ENCODE measurements at places on chromosomes 2 and 18. TPM values are rescaled to one million over a fixed set of nuclear protein-coding genes. Genes with fewer than 3 reads are reported as not detected.

- no peak overlapping the region for H3K27ac ChIP-seq
- no peaks in the 10 kb centered on the region for H3K27me3 ChIP-seq
- no peaks in the 10 kb centered on the region for H3K36me3 ChIP-seq
Measured at GRCh38 chr2:149169656-149170055, 131.2 kb downstream of the LYPD6B start.

DNA sequence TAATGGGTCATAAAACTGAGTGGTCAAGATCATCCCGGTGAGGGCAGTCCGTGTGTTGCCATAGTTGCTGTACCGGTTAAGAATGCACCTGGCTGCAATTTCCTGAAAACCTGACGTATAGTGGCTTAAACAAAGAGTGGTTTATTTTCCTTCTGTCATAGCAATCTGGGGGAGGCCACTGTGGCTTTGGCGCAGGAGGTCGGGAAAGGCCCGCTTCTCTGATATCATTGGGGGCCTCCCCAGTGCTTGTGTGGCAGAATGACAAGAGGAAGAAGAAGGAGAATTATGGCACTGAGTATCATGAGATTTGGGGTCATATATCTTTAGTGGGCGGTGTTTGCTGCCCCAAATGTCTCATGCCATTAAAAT is 4.4 kb downstream of the C2orf92 start:
- no peak overlapping the region for H3K4me3 ChIP-seq
- no peaks in the 10 kb centered on the region for H3K27me3 ChIP-seq
- H3K36me3 ChIP-seq: no peaks in the 10 kb centered on the region
- H3K4me1 ChIP-seq: no peaks in the 10 kb centered on the region
- H3K27ac ChIP-seq: no peak overlapping the region

DNA sequence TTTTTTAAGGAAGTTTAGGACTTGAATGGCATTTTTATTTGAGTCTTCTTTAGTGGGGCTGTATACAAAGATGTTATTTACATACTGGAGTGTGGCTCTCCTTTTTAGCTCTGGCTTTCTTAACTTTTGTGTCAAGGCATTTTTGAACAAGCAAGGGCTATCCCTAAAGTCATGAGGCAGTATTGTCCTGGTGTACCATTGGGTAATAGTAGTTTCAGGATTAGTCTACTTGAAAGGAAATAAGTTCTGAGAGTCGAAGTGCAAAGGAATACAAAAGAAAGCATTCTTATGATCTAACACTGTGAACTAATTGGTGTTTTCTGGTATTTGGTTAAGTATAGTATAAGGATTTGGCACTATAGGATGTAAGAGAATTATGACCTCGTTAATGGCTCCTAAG is 1.9 kb upstream of the CYP27A1 start:
- no peak overlapping the region for H3K27ac ChIP-seq
- no peaks in the 10 kb centered on the region for H3K27me3 ChIP-seq
- no peak for DNase-seq
- no peaks in the 10 kb centered on the region for H3K36me3 ChIP-seq
- no peak overlapping the region for H3K4me3 ChIP-seq

- no peak overlapping the region for H3K4me3 ChIP-seq
- no peaks in the 10 kb centered on the region for H3K4me1 ChIP-seq
- no peak for DNase-seq
- no peaks in the 10 kb centered on the region for H3K36me3 ChIP-seq
Measured at GRCh38 chr18:6013171-6013810, 118.0 kb upstream of the TMEM200C start.

DNA sequence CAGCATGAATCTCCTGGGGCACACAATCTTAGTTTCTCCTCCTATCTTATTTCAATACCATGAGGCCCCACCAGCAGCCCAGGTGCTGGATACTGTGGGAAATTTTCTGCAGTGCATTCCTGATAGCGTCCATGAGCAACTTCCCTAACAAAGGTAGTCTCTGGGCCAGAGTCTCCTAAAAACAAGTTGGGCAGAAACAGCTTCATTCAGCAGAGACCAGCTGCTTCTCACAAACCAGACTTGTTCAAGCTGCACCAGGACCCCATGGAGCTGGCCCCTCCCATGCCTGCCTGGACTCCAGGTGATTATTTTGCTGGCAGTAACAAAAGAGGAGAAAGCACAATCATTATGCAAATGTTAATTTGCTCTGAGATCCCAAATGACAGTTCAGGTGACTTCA is 31.4 kb downstream of the MYO5B start:
- no peak overlapping the region for H3K4me3 ChIP-seq
- H3K27me3 ChIP-seq: no peaks in the 10 kb centered on the region
- no peak for DNase-seq
- H3K4me1 ChIP-seq: peaks cover 5% of the 10 kb centered on the region
- no peak overlapping the region for H3K27ac ChIP-seq

DNA sequence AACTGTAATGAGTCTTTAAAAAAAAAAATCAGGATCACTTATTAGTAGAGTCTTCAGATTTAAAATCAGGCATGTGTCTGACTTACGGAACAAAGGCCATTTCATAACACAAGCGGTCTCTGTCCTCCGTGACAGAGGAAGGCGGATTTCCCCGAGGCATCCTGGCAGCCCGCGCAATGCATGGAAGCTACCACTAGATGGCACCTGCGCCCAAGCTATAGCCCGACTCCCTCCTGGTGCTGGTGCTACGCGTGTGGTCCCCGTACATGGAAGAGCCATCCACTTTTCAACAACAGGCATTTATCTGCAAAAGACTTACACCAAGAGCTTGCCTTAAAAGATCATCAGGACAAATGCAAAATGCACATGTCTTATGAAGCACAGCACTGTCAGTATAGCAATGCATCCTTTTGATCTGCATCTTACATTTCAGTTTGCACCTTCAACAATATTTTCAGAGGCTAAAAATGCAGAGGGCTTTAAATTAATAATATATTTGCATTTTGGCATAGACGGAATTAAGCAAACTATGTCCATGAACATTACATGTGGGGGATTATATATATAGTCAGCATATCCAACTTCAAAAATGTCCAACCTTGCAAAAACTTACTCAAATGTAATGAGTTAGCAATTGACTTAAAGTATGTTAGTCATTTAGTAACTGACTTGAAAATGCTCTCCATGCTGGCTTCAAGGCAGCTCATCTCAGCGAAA is 96.0 kb downstream of the ZNF516 start:
- H3K27me3 ChIP-seq: no peaks in the 10 kb centered on the region
- peak; percentile 89 for DNase-seq
- no peak overlapping the region for H3K4me3 ChIP-seq
- H3K36me3 ChIP-seq: no peaks in the 10 kb centered on the region

DNA sequence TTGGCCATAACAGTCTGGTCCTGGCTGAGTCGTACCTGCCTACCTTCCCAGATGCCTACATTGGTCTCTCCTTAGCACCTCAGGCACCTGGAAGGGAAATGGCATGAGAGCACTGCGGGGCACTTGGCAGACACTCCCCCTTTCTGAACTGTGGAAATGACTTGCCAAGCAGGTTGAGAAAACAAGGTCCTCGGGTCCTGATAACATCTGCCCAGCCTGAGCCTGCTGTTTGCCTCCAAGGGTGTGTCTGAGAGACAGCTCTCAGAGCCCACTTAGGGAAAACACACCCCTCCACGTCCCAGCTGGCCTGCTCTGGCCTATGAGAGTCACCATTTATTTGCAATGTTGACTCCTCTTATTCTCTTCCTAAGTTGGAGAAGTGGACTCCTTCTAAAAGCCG is 10.5 kb downstream of the FAM110C start:
- no peaks in the 10 kb centered on the region for H3K27me3 ChIP-seq
- no peak for DNase-seq
- no peak overlapping the region for H3K27ac ChIP-seq
- no peaks in the 10 kb centered on the region for H3K36me3 ChIP-seq

- no peak overlapping the region for H3K27ac ChIP-seq
- H3K4me1 ChIP-seq: no peaks in the 10 kb centered on the region
- no peaks in the 10 kb centered on the region for H3K27me3 ChIP-seq
- DNase-seq: no peak
- no peak overlapping the region for H3K4me3 ChIP-seq
Measured at GRCh38 chr18:49520661-49521145, 33.7 kb upstream of the C18orf32 start.

GRCh38 chr18:74532511-74533025 is 1.7 kb upstream of the CNDP1 start:
- H3K4me1 ChIP-seq: no peaks in the 10 kb centered on the region
- no peaks in the 10 kb centered on the region for H3K36me3 ChIP-seq
- no peak overlapping the region for H3K27ac ChIP-seq
- no peak for DNase-seq

GRCh38 chr2:101558740-101559525 is 84.0 kb upstream of the RFX8 start:
- no peaks in the 10 kb centered on the region for H3K36me3 ChIP-seq
- H3K27ac ChIP-seq: peak overlapping the region; percentile 54
- H3K27me3 ChIP-seq: no peaks in the 10 kb centered on the region
- no peak overlapping the region for H3K4me3 ChIP-seq
- peaks cover 2% of the 10 kb centered on the region for H3K4me1 ChIP-seq

DNA sequence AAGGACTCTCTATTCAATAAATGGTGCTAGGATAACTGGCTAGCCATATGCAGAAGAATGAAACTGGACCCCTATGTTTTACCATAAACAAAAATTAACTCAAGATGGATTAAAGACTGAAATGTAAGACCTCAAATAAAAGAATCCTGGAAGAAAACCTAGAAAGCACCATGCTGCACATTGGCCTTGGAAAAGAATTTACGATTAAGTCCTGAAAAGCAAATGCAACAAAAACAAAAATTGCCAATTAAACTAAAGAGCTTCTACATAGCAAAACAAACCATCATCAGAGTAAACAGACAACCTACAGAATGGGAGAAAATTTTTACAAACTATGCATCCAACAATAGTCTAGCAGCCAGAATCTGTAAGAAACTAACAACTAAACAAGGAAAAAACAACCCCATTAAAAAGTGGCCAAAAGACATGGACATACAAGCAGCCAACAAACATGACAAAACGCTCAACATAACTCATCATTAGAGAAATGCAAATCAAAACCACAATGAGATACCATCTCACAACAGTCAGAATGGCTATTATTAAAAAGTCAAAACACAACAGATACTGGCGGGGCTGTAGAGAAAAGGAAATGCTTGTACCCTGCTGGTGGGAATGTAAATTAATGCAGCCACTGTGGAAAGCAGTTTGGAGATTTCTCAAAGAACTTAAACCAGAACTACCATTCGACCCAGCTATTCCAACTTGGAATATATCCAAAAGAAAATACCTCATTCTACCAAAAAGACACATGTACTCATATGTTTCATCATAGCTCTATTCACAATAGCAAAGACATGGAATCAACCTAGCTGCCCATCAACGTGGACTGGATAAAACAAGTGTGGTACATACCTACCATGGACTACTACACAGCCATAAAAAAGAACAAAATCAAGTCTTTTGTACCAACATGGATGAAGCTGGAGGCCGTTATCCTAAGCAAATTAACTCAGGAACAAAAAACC is 30.6 kb downstream of the SEPTIN10 start:
- no peak overlapping the region for H3K27ac ChIP-seq
- no peaks in the 10 kb centered on the region for H3K4me1 ChIP-seq
- H3K27me3 ChIP-seq: no peaks in the 10 kb centered on the region
- no peaks in the 10 kb centered on the region for H3K36me3 ChIP-seq
- no peak overlapping the region for H3K4me3 ChIP-seq
- no peak for DNase-seq

DNA sequence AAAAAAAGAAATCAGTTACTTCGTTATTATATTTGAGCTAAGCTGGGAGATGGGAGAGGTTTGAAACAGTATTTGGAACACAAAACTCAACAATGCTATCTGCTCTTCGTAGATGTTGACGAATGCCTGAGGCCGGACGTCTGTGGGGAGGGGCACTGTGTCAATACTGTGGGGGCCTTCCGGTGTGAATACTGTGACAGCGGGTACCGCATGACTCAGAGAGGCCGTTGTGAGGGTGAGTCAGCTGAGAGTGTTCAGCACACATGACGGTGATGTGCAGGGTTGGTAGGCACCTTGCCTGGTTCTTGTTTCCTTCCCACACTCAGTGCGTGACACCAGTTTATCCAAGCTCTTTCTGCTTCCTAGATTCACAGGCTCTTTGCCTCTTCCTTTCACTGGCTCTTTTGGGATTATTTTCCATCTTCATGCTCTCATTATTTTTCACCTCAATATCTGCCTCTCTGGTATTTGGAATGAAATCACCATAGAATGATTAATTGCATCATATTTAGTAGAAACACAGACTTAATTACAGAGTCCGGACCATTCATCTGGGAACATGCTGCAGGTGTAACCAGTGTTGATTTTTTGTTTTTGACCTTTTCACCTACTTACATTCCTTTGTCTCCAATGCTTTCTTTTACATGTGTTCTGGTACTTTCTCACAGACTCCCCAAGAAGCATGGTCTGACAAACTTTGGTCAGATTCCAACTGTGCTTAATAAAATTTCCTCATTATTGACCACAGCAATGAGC is 200.6 kb upstream of the RASGRP3 start:
- no peak overlapping the region for H3K27ac ChIP-seq
- peaks cover 8% of the 10 kb centered on the region for H3K4me1 ChIP-seq
- no peak overlapping the region for H3K4me3 ChIP-seq
- DNase-seq: peak; percentile 70
- no peaks in the 10 kb centered on the region for H3K36me3 ChIP-seq
- no peaks in the 10 kb centered on the region for H3K27me3 ChIP-seq

GRCh38 chr2:201777869-201778268 is 2.9 kb downstream of the ALS2 start:
- no peak overlapping the region for H3K27ac ChIP-seq
- no peaks in the 10 kb centered on the region for H3K36me3 ChIP-seq
- no peaks in the 10 kb centered on the region for H3K27me3 ChIP-seq
- no peak overlapping the region for H3K4me3 ChIP-seq
- DNase-seq: no peak

DNA sequence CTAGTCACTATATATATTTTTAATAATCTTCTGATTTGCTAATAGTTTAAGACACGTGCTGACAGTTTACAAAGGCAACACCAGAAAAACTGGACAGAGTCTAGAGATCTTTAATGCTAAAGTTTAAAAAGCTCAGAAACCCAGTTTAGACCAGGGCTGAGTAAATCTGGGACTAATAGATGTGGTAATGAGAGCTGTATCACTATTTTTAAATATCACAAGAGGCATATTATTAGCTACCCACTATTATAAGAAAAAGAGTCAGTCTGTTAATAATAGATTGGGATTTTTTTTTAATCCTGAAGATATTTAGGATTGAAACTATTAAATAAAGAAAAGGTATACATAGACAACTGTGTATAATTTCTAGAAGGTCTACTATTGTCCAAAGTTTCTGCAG is 299.9 kb downstream of the ZEB2 start:
- no peak overlapping the region for H3K27ac ChIP-seq
- H3K4me3 ChIP-seq: no peak overlapping the region
- no peaks in the 10 kb centered on the region for H3K36me3 ChIP-seq
- peaks cover 2% of the 10 kb centered on the region for H3K4me1 ChIP-seq

DNA sequence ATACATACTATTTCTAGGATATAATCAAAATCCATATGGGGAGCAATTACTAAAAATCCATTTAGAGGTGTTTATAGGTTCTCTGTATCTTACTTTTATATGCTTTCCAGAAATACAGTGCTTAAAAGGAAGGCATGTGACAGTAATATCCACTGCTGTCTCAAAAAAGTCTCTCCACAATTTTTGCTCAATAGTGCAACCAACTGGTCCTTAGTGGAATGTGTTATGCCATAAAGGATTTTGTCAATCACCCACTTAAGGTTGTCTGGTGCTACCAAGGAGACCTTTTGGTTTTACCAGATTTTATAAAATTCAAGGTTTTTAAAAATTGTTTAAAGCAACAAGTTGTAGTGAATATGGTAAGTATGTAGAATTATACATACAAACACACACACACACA is 328.5 kb upstream of the DSEL start:
- H3K4me3 ChIP-seq: no peak overlapping the region
- no peaks in the 10 kb centered on the region for H3K27me3 ChIP-seq
- no peak overlapping the region for H3K27ac ChIP-seq
- H3K4me1 ChIP-seq: no peaks in the 10 kb centered on the region

- H3K4me3 ChIP-seq: no peak overlapping the region
- DNase-seq: no peak
- H3K36me3 ChIP-seq: no peaks in the 10 kb centered on the region
- H3K4me1 ChIP-seq: peaks cover 1% of the 10 kb centered on the region
Measured at GRCh38 chr2:101464841-101465240, 10.1 kb downstream of the RFX8 start.

Gene CLIP4
- total RNA-seq: 54.4 TPM

Gene HOXD9
- 17.3 TPM for total RNA-seq

Data from ovary (tissue), 10 donors.